ENCODE measurements at places on chromosomes 16 and 17.
A peak's percentile ranks its signal among the peaks of the same experiment; 100 is the strongest.

GRCh38 chr16:85054948-85055492 is 27.4 kb downstream of the KIAA0513 start:
- no peak for DNase-seq

GRCh38 chr17:82173351-82174041 is 39.1 kb downstream of the CCDC57 start:
- DNase-seq: no peak

DNA sequence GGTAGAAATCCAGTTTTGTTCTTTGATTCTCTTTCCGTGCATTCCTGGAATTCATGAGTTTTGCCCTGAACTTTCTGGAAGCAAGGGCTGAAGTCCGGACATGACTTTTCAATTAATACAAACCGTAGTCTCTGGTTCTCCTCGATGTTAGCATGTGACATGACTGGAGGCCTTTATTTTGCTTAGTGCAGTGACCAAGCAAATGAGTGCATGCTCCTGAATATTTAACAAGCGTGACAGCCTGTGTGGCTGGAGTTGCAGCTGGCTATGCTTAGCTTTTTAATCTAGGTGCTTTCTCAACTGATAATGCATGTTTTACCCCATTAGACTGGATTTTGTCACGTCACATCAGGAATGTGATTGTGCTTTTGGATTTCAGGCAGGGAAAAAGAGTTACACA is 302.1 kb downstream of the MAP2K6 start:
- no peak for DNase-seq

DNA sequence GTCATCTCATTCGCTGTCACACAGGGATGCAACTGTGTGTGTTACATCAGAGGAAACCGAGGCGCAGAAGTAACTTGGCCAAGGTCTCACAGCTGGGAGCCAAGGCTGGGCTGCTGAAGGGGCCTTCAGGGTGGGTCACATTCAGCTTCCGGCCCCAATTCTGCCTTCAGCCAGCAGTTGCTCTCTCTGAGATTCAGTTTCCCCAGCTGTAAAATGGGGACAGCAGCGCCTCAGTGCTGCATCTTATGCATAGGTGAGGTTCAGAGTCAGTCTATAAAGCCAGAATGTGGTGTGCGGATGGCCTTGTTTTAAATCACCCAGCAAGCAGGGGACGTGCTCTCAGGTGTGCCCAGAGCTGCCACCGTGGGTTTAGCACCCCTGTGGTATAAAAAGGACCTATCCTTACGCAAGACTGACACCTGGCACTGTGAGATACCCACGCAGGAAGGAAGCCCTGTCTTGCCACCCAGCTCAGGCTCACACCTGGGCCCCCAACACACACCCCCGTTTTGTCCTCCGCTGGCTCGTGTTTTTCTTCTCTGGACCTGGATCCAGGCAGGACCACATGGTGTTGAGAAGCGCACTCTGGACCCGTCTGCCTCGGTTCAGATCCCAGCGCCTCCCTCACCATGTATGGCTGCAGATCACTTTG is 94.6 kb upstream of the GSE1 start:
- no peak for DNase-seq

GRCh38 chr17:67514998-67515397 is 137.9 kb downstream of the PITPNC1 start:
- DNase-seq: no peak

DNA sequence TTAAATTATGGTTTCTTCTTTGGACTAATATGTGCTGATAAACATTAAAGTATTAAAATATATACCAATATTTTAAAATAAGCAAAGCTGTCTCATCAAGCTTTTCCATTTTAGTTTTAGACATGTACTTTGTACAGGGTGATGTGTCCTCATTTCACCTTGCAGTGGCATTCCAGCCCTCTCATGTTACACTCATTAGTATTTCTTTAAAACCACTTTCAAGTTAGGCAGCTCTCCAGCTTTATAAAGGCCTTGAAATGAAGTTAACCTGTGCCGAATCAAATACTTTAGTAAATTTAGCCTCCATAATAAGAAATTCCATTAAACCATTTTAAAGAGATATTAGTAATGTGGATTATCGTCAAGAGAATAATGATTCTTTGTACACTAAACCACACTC is 107.6 kb upstream of the HLF start:
- no peak for DNase-seq

GRCh38 chr16:52099382-52099781 is 447.6 kb downstream of the TOX3 start:
- DNase-seq: no peak

- no peak for DNase-seq
Observed at GRCh38 chr17:79077587-79077986, 3.0 kb downstream of the ENGASE start.

DNA sequence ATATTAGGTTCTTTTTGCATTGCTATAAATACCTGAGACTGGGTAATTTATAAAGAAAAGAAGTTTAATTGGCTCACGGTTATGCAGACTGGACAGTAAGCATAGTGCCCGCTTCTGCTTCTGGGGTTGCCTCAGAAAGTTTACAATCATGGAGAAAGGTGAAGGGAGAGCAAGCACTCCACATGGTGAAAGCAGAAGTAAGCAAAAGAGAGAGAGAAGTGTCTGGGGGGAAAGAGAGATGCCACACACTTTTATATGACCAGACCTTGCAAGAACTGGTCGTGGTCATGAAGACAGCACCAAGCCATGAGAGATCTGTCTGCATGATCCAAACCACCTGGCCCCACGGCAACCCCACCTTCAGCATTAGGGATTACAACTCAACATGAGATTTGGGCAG is 45.4 kb downstream of the KCNJ16 start:
- no peak for DNase-seq

DNA sequence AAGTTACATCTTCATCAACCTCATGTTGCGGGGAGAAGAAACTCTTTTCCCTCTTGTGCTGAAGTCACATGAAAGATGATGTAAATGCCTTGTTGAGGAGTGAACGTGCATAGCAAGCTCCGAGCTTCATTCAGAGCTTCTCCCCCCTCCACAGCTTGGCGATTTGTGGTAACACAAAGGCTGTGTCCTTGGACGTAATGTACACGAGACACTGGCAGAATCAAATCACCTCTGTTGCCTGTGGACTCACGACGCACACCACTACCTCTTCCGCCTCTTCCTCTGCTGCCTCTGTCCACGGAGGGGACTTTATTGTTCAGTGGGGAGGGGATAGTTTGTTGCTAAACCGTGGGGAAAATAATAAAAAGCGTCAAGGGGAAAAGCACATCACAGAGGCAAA is 54.9 kb upstream of the CHMP6 start:
- DNase-seq: no peak

DNA sequence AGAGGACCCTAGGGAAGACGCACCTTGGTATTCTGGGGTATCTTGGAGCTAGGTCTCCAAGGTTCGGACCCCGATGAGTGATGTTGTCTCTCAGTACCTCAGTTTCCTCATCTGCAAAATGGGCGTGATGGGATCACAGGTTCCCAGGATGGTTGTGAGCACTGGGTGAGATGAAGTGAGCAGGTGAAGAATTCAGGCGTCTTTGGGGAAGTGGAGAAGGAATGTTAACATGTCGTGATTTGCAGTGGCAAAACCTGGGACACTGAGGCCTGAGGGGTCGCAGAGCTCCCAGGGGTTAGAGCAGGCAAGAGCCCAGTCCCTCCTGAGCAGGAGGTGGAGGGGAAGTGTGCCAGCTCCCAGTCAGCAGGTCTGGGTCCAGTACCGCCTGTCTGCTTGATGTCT is 215.1 kb upstream of the GSE1 start:
- peak; percentile 2 for DNase-seq

GRCh38 chr17:15511142-15511541 is 43.7 kb upstream of the CDRT4 start:
- no peak for DNase-seq
